Activated naive CD4-positive, alpha-beta T cell treated with anti-CD3 and anti-CD28 coated beads, Interleukin-2, amount 10 ng/mL, durations not matched to agents 7 days and 5 days (primary cell): ENCODE measurements at places on chromosomes 1 and 21.

GRCh38 chr1:57833296-57833695 is 409.4 kb upstream of the DAB1 start:
- no peak for DNase-seq

GRCh38 chr21:46005481-46005881 is 23.9 kb downstream of the COL6A1 start:
- peak; percentile 18 for DNase-seq

DNA sequence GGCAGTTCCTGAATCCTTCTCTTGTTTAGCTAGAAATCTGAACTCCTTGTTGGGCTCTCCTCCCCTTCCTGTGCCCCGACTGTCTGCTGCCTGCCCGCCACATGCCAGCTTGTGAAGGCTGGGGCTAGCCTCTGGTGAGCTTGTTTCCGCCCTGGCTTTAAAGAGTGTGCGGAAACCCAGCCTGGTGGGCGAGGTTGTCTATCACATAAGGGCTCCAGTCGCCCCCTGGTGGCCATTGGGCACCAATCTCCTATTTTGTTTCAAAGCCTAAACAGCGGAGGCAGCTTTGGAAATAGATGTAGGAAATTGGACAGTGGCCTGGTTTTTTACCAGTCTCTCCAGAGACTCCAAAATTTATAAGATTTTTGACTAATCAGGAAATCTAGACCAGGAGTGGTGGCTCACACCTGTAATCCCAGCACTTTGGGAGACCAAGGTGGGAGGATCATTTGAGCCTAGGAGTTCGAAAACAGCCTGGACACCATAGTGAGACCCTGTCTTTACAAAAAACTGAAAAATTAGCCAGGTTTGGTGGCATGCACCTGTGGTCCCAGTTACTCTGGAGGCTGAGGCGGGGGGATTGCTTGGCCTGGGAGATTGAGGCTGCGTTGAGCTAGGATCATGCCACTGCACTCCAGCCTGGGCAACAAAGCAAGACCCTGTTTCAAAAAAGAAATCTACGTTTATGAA is 9.8 kb downstream of the ATP8B2 start:
- DNase-seq, result peak; percentile 95

DNA sequence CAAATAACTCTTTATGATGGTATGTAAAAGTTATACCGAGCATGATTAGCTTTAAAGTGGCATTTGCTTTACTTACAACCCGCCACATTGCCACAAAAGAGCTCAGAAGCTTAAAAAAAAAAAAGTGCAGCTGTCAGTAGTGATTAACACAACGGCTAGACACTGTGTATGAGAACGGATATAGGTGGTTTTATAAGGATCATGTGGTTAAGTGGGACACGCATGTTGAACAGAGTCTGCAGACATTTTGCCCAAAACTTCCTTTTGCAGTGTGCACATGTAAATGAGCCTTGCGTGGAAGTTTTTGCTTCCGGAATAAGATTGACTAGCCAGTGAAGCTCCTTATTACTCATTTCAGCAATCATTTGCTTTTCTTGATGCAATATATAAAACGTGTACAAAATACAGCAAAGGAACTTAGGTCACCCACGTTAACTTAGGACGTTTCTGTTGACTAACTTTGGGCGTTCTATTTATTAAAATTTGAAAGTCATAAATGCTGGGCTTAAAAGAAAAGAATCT is 58.7 kb upstream of the RGS1 start:
- DNase-seq, result peak; percentile 59

DNA sequence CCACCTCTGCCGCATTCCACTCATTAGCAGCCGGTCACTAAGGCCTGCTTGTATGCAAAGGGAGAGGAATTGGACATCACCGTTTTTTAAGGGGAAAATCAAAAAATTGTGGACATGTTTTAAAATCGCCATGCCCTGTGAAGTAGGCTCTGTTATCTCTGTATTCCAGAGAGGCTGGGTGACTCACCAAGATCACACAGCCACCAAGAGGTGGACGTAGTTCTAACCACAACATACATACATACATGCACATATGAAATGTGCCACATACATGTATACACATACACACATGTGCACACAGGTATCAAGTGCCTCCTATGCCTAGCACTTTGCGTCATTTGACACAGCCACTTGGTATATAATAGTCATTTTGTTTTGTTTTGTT is 16.0 kb upstream of the ZSCAN20 start:
- DNase-seq, result no peak

DNA sequence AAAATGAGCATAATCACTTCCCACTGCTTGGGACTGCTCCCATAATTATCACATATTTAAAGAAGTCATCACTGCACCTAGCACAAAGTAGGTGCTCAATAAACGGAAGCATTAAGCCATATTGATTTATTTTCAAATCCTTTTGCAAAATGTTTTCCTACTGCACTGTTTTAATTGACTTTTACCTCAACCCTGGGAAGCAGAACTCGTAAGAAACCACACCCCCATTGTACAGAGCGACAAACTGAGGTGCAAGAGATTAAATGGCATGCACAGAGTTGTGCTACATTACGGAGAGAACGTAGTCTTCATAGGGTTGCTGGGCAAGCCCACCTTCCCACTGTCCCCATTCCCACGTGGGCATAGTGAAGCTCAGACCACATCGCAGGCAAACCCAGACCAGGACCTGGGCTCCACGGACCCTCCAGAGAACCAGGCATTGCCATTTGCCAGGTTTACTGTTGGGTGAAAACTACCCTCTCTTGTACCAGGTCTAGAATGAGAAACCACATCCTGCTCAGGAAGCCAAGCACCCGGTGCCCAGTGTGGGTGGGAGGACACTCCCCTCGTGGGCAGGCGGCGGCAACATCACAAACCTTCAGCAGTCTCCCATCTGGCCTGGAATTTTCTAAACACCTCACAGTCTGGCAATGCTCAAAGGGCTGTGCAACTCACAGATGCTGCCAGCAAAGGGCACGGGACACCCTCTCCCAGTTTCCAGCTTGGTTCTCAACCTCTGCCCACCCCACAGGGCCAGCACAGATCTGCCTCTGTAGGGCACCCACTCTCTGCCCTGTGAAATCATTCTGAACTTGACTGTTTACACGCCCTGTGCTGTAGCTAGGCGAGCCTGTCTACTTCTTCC is 8.2 kb downstream of the IFFO2 start:
- DNase-seq, result peak; percentile 57

DNA sequence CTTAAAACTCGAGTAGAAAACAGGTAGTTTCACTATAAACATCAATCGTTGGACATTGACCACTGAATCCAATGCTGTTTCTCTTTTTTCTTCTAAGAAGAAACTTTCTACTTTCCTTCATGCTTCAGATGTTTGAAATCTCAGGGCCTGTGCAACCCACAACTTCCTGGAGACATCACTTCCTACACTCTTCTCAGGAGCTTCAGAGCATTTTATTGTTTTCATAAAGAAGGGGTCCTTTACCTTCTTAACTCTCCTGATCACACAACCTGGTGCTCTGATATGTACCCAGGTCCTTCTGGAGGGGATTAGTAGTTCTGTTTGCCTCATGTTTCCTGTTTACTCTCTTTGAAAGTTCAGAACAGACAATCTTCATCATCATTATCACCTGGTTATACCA is 113.0 kb upstream of the VAV3 start:
- DNase-seq, result peak; percentile 39

DNA sequence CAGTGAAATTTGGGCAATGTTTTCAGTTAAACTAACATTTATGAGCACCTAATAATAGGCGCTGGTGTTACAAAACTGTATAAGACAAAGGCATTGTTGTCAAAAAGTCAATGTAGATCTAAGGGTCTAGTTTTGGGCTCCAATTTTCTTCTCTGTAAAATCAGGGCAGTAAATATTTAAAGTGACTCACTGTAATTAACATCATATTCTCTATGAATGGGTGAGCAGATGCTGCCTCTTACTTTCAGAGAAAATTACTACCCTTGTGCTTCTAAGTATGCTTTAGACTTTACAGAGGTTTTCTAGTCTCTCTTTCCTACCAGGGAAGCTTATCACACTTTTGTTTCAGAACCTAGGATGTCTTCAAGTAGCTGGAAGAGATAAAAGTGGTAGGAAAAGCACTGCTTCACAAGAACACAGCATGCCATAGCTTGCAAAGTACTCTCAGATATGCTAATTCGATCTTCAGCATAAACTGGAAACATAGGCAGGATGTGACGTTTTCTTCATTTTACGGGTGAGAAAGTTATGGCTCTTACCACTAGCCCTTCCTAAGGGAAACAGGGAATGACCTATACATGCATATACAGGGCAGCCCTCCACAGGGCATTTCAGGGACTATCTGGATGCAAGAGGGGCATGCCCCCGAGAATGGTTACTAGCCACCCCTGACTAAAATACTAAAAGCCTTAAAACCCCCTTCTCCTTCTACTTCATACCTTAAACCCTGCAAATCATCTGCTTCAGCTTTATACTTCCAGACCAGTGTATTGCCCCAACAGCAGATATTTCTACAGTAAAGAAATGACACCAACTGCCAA is 2.6 kb downstream of the C1orf116 start:
- no peak for DNase-seq

DNA sequence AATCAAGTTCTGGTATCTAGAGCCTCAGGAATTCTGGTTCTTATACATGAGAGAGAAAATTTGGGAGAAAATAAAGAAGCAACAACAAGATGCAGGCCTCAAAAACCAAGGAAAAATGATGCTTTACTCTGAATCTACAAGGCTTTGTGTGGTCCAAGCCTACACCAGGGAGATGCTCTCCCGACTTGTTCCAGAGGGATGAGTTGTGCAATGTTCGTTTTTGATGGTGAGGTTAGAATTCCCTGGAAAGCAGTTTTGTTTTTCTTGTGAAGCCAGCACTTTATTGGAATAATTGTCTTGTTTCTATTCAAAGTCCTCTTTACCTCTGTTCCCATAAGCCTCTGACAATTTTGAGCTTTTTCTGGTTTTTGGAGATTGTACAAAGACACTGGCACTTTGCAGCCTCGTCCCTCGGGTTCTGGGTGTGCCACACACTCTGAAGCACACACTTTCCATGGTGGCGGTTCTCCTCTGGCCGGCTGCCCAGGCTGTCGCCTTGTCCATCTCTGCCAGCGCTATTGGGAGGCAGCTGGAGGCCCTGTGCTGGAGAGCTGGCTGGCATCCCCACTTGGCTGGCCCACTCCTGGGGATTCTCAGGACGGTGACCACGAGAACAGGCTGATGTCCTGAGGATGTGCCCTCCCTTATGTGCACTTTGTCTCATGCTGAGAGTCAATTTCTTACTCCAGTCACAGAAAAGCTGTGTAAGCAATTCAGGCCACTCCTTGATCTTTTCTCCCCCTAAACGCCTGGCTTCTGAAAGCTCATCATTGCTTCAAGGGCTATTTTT is 70.2 kb downstream of the EDEM3 start:
- DNase-seq, result no peak

DNA sequence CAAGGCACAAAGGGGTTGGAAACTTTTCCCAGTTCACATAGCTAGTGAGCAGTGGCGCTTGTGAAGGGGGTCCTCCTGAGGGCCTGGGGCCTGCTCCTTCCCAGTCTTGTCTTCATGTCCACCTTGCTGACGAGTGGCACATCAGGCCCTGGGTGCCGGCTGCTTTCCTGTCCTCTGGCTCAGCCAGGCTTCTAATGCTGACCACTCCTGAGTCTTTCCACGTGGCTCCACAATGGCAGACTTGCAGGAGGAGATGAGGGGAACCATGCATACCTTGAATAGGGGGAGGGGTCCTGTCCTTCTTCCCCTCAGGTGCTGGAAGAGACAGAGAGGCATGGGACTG is 38.7 kb downstream of the MAPKAPK2 start:
- DNase-seq, result no peak

GRCh38 chr1:196209983-196210382 is 398.3 kb downstream of the KCNT2 start:
- no peak for DNase-seq

GRCh38 chr1:218620956-218621355 is 275.8 kb downstream of the TGFB2 start:
- no peak for DNase-seq

DNA sequence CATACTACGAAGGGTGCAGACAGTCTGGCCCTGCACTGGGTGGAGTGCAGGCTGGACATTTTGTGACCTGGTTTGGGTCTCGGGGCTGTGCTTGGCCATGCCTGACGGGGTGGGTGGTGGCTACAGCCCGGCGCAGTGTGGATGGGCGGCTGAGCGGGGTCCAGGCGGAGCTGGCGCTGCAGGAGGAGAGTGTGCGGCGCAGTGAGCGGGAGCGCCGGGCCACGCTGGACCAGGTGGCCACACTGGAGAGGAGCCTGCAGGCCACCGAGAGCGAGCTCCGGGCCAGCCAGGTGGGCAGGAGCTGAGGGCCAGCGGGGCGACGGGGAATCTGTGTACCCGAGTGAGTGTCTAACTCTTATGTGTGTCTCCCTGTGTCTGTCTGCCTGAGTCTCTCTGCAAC is 14.1 kb downstream of the MFAP2 start:
- no peak for DNase-seq

GRCh38 chr1:18931730-18932129 is 24.7 kb downstream of the IFFO2 start:
- DNase-seq, result no peak

DNA sequence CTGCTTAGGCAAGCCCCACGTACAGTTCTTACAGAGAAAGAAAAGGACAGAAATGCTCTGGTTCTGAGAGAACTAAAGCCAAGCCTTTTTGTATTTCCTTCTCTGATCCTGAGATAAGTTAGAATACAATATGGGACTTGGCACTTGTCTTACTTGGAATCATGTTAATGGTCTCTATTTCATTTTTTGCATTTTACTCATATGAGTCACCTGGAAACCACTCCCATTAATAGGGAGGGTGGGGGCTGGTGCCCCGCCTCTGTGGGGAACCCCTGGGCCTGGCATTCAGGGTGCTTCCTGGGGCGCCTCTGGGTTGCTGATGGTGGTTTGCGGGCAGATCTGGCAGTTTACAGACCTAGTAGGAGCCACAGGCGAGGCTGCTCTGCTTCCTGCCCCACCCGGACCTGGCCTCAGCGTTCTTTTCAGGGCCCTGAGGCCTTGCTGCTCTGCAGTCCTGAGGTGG is 26.7 kb downstream of the TSPAN2 start:
- peak; percentile 95 for DNase-seq

DNA sequence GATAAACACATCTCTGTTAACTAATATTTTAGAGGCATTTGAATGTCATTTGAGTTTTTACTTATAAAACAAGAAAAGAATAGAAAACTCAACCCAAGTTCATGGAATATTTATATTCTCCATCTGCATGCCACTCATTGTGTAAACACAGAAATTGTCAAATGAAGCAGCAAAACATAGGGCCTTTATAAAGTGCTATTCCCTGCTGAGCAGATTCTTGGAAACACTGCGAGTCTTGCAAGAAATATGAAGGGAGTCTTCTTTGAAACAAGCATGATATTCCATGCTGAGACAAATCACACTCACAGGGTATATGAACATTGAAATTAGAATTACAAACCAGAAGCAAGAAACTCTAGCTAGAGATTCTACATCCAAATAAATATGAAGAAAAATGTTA is 655.8 kb downstream of the BRINP3 start:
- DNase-seq, result no peak

DNA sequence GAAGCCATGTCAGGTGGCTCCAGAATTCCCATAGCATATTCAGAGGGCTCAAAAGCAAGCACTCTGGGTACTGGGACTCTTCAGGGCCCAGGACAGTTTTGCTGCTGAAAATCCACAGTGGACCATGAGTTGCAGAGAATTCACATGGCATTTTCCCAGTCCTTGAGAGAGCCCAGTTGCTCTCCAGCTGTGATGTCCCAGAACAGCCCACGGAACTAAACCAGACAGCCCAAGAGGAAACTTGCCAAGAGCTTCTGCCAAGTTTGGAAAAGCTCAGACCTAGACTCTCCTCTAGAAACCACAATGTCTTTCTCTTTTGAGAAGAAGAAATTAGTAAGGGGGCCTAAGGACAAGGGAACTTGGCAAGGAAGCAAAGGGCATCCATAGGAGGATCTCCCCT is 69.4 kb downstream of the RGS2 start:
- no peak for DNase-seq

- no peak for DNase-seq
These were observed 8.2 kb downstream of the CRYBG2 start for GRCh38 chr1:26345718-26346117.

GRCh38 chr1:56797065-56797685 is 22.0 kb downstream of the FYB2 start:
- no peak for DNase-seq
